Pulmonary artery endothelial cell (primary cell): ENCODE measurements at places on chromosomes 16 and 17. TPM values are rescaled to one million over a fixed set of nuclear protein-coding genes. Genes with fewer than 3 reads are reported as not detected.

The C16orf96 gene
- not detected in 2 replicates for total RNA-seq

The TBC1D3H gene
- not detected in 2 replicates for total RNA-seq

The PRR15L gene
- total RNA-seq: not detected in 2 replicates

The GPRC5C gene
- total RNA-seq: not detected in 2 replicates

The CPHXL2 gene
- total RNA-seq: not detected in 2 replicates

The CES2 gene
- total RNA-seq: 16.1 and 17.1 TPM in 2 replicates

The ANKRD40CL gene
- not detected in 2 replicates for total RNA-seq

The UBN1 gene
- 26.6 and 29.1 TPM in 2 replicates for total RNA-seq

The MYH2 gene
- total RNA-seq: not detected in 2 replicates

The PERCC1 gene
- not detected in 2 replicates for total RNA-seq

The OTOP2 gene
- total RNA-seq: not detected in 2 replicates

The MT4 gene
- not detected in 2 replicates for total RNA-seq

The CCL11 gene
- total RNA-seq: not detected in 2 replicates

The CCL7 gene
- total RNA-seq: 0.07 and 0.11 TPM in 2 replicates

The DNAH9 gene
- total RNA-seq: 0.07 and 0.18 TPM in 2 replicates

The SLC38A8 gene
- not detected in 2 replicates for total RNA-seq

The SCGB1C2 gene
- total RNA-seq: not detected in 2 replicates

The ITGA2B gene
- total RNA-seq: 0.13 and 0.39 TPM in 2 replicates

The LASP1 gene
- 101 and 109 TPM in 2 replicates for total RNA-seq

The SRP68 gene
- 35.2 and 44.1 TPM in 2 replicates for total RNA-seq

The SLC5A11 gene
- total RNA-seq: not detected in 2 replicates

The KRTAP1-1 gene
- not detected in 2 replicates for total RNA-seq

The CSH1 gene
- total RNA-seq: not detected in 2 replicates

The DNAJC7 gene
- 74.8 and 90.8 TPM in 2 replicates for total RNA-seq

The TBC1D3K gene
- not detected in 2 replicates for total RNA-seq

The CDR2L gene
- total RNA-seq: 13.4 and 15.7 TPM in 2 replicates

The TMEM114 gene
- total RNA-seq: not detected in 2 replicates

The C16orf74 gene
- 32.4 and 40.8 TPM in 2 replicates for total RNA-seq

The RASL10B gene
- total RNA-seq: 0.20 and 0.49 TPM in 2 replicates

The CTRL gene
- total RNA-seq: 0.26 and 0.35 TPM in 2 replicates

The SLFN12L gene
- 0.04 and 0.07 TPM in 2 replicates for total RNA-seq

The ABCA6 gene
- total RNA-seq: 32.0 and 100 TPM in 2 replicates

The RARA gene
- total RNA-seq: 8.7 and 9.2 TPM in 2 replicates

The GLTPD2 gene
- total RNA-seq: not detected in 2 replicates

The HSD17B1 gene
- 0.18 and 0.79 TPM in 2 replicates for total RNA-seq

The SOX8 gene
- total RNA-seq: 0.25 and 0.99 TPM in 2 replicates

The HLF gene
- total RNA-seq: 0.13 TPM in 1 of 2 replicates, not detected in the other

The HAS3 gene
- 1.1 and 4.1 TPM in 2 replicates for total RNA-seq

The RNF222 gene
- total RNA-seq: not detected in 2 replicates

The ESRP2 gene
- 0.13 and 0.25 TPM in 2 replicates for total RNA-seq

The STAT3 gene
- 99.0 and 132 TPM in 2 replicates for total RNA-seq

The TEX2 gene
- total RNA-seq: 27.6 and 31.3 TPM in 2 replicates

The PABPN1L gene
- not detected in 2 replicates for total RNA-seq

The G6PC1 gene
- not detected in 2 replicates for total RNA-seq

The METRNL gene
- total RNA-seq: 30.8 and 63.3 TPM in 2 replicates

The DNAH3 gene
- total RNA-seq: under 0.01 TPM in 1 of 2 replicates, not detected in the other

The KRT36 gene
- total RNA-seq: not detected in 2 replicates

The SCARF1 gene
- total RNA-seq: 101 and 117 TPM in 2 replicates

The C1QTNF8 gene
- not detected in 2 replicates for total RNA-seq

The KLHL36 gene
- 62.3 and 63.6 TPM in 2 replicates for total RNA-seq
